ENCODE measurements at places on chromosomes 6 and 20.

DNA sequence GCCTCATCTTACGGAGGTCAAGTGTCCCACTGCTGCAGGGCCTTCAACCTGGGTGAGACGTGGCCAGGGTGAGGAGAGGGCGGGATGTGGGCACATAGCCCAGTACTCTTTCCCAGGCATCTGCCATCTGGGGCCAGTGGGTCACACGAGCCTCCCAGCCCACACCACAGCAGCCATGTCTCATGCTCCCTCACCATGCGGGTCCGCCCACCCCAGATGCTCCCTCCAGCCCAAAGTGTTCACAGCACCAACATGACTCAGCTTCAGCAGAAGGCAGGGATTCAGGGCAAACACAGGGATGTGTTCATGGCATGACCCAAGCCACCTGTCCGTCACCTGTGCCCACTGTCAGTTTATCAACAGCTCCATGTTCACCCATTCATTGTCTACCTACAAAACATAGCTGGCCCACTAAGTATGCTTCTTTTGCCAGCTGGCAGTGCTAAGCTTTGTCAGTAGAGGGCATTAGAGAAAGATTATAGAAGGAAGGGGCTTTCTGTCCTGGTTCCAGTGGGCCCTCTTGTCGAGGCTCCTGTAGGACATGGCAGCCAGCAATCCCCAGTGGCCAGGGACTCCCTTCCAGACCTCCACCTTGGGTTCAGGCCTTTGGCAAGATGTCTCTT lies 109.2 kb downstream of the FOXF2 start:
- no peak for DNase-seq

DNA sequence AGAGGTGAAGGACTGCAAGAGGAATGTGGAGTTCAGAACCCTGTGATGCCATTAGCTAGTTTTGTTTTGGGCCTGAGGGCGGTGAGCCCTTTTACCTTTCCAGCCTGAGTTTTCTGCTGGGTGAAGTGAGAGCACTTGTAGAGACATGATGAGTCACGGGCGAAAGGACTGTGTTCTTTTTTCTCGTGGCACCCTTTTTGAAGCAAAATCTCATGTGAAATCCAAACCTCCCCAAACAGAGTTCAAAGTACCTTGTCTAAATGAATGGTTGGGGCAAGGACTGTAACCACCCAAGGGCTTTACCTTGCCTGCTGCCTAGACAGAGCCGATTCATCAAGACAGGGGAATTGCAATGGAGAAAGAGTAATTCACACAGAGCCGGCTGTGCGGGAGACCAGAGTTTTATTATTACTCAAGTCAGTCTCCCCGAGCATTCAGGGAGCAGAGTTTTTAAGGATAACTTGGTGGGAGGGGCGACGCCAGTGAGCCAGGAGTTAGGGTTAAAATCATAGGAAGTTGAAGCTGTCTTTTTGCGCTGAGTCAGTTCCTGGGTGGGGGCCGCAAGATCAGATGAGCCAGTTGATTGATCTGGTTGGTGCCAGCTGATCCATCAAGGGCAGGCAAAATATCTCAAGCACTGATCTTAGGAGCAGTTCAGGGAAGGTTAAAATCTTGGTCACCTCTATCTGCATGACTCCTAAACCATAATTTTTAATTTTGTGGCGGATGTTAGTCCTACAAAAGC lies 25.8 kb downstream of the SAMD5 start:
- DNase-seq: no peak

- DNase-seq: no peak
Observed at GRCh38 chr6:45442716-45443115, 65.0 kb upstream of the SUPT3H start.

- DNase-seq: no peak
Observed at GRCh38 chr6:583116-583515, 73.8 kb downstream of the HUS1B start.

DNA sequence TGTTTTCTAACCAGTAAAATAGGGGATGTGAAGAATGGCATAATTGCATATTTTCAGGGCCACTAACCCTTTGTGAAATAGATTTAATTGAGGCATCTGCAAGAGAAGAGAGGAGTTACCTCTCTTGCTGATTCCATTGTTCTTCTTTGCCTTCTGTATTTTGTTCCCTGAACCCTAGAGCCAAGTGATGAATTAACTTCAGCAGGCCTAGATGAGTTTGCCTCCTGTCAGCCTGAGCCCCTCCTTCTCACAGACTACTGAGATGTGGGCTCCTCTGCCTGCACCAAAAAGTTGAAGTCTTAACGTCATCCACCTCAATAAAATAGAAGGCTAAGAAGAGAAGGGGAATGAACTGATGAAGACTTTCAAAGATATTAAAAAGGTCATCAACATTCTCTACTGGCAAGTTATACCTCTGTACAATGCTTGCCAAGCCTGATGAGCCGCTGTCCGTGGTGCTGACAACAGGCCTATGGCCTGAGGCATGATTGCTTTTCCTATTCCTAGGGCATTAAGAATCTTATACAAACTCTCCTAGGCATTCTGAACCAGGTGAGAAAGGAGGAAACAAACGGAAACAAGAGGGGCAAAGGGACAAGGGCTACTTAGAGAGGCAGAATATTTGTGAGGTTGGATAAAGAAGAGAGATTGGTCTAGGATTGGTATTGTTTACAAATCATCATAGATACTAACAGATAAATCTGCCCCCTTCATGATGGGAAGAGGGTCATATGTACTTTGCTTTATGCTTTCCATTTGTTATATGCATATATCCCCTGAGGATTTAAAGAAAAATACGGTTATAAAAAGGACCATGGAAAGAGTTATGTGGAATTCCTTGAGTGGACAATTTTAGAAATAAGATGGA lies 46.8 kb downstream of the CD24 start:
- no peak for DNase-seq

Data from stimulated activated CD8-positive, alpha-beta memory T cell treated with anti-CD3 and anti-CD28 coated beads, Interleukin-4, amount 100 ng/mL, for 4 hours (primary cell).